ENCODE measurements at places on chromosomes 2 and 18.

DNA sequence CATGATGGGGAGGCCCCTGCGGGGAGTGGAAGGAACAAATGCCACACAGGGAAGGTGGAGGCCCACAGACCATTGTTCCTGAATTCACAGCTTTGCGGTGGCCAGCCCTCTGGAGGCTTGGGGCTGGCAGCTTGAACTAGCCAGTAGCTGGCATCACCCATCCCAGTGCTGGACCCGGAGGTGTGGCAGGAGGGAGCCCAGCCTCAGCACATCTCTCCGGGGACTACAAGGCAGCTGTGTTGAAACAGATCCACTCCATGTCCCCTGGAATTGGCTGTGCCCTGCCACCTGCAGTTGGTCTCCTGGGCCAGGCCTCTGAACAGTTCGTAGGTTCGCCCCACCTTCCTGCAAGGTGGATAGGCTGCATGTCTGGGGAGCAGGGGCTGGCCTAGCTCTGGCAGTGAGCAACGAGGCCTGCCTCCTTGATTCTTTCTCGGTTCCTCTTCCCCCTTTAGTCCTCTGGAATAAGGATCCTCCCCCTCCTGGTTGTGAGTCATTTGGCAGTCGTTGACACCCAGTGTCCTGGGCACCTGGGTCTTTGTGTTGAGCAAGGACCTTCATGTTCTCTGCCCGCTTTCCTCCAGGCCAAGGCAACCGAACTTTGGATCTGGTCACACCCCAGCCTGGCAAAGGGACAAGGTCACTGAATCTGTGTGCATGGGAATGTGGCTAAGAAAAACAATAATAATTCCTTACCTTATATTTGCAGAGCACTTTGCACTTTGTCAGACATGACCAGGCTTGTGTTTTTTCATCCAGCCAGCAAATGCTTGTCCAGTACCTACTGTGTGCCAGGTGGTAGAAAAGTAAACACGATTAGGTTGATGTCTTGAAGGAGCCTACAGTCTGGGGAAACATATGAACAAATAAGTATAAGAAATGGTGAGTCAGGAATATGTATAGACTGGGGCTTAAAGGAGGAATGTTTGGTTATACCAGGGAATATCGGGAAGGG is 55.0 kb upstream of the MCFD2 start:
- DNase-seq, result peak; percentile 53

GRCh38 chr18:13447621-13448334 is 229.2 kb downstream of the LDLRAD4 start:
- peak; percentile 80 for DNase-seq

DNA sequence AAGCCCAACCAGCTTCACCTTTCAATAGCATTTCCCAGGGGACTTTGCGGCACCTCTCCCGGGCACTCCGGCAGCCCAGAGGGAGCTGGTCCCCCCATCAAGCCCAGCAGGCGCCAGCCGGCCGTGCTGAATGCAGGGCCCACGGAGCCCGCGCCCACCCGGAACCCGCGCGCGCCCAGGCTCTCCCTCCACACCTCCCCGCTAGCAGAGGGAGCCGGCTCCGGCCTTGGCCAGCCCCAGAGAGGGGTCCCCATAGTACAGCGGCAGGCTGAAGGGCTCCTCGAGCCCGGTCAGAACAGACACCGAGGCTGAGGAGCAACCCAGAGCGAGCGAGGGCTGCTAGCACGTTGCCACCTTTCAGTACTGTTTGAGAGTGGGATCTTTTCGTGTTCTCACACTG is 300.8 kb downstream of the DSEL start:
- DNase-seq, result no peak

DNA sequence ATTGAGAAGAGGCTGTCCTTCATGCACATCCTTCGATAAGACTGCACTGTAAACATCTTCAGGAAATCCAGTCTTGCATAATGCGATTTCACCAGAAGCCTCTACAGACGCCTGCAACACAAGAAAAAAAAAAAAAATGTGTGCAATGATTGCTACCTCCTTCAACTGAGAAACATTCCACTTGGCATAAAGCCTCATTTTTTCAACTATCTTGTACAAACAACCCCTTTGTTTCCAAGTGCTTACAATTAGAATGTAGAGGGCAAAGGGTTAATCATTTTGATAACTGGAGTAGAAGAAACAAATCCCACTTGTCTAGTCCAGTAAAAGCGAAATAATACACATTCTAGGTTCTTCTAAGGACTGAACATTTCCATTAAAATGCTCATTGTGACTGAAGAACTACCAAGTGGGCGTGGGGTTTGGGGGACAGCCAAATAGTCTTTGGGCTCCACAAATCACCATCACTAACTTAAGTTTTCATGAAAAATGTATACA is 29.2 kb downstream of the CDH2 start:
- DNase-seq, result peak; percentile 66

- DNase-seq, result no peak
Observed at GRCh38 chr2:173991856-173992588, 26.8 kb upstream of the SP3 start.

All from fibroblast of skin of right quadriceps (primary cell).